ENCODE measurements at places on chromosomes 6 and 20. TPM values are rescaled to one million over a fixed set of nuclear protein-coding genes. Genes with fewer than 3 reads are reported as not detected.
A peak's percentile ranks its signal among the peaks of the same experiment; 100 is the strongest.

Gene TP53TG5
- total RNA-seq, result 0.76 TPM

Gene ZNF165
- 11.2 TPM for total RNA-seq

Gene BIRC7
- 0.96 TPM for total RNA-seq

Gene CTCFL
- 0.34 TPM for total RNA-seq

Gene KCNB1
- 0.79 TPM for total RNA-seq

Gene LRRN4
- 0.10 TPM for total RNA-seq

Gene MYMX
- not detected for total RNA-seq

Gene PRDM13
- not detected for total RNA-seq

Gene TXNDC5
- 162 TPM for total RNA-seq

- no peak overlapping the region for H3K27ac ChIP-seq
- H3K4me3 ChIP-seq, result no peak overlapping the region
- DNase-seq, result no peak
- H3K4me1 ChIP-seq, result no peaks in the 10 kb centered on the region
- no peaks in the 10 kb centered on the region for H3K27me3 ChIP-seq
Measured at GRCh38 chr6:118697554-118697953, 46.2 kb upstream of the CEP85L start.

DNA sequence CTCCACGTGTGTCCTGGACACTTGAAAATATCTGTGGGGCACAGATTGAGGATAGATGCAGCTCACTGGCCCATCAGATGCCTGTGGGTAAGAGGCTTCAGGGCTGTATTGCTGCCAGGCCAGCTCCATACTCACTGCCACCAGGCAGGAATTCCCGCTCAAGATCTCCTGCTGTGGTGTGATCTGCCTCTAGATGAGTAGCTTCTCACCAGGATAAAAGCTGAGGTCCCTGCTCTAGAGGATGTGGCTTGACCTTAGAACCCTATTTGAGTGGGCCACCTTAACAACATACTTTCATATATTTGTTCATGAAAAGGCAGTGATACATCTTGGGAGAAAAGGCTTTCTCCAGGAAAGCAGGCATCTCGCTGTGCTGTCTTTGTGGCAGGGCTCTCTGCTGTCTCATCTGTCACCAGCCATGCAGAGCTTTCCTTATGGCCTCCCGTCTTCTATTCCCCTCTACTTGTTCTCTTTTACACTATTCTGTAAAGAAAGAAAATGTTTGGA, 165.7 kb upstream of the RNF217 start:
- peaks cover 71% of the 10 kb centered on the region for H3K27me3 ChIP-seq
- no peaks in the 10 kb centered on the region for H3K36me3 ChIP-seq
- H3K4me1 ChIP-seq, result no peaks in the 10 kb centered on the region
- H3K4me3 ChIP-seq, result no peak overlapping the region

DNA sequence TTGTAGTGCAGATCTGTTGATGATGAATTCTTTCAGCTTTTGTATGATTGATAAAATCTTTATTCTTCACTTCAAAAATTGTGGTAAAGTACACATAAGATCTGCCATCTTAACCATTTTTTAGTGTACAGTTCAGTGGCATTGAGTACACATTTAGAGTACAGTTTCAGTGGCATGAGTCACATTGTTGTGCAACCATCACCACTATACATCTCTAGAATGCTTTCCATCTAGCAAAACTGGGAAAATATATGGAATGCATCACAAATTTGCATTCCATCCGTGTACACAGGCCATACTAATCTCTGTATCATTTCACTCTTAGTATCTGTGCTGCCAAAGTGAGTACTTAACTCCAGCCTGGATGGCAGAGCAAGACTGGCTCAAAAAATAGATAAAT, 28.7 kb downstream of the SIRPD start:
- no peak for DNase-seq
- no peak overlapping the region for H3K4me3 ChIP-seq
- H3K36me3 ChIP-seq, result no peaks in the 10 kb centered on the region
- no peaks in the 10 kb centered on the region for H3K4me1 ChIP-seq
- H3K27ac ChIP-seq, result no peak overlapping the region

GRCh38 chr20:49290608-49291191, 12.8 kb upstream of the ZNFX1 start:
- H3K36me3 ChIP-seq, result peaks cover 43% of the 10 kb centered on the region
- DNase-seq, result no peak
- H3K27ac ChIP-seq, result peak overlapping the region; percentile 21

GRCh38 chr6:170090561-170090960, 200.3 kb downstream of the DLL1 start:
- DNase-seq, result no peak
- no peak overlapping the region for H3K4me3 ChIP-seq
- H3K36me3 ChIP-seq, result no peaks in the 10 kb centered on the region
- no peaks in the 10 kb centered on the region for H3K4me1 ChIP-seq
- no peak overlapping the region for H3K27ac ChIP-seq

DNA sequence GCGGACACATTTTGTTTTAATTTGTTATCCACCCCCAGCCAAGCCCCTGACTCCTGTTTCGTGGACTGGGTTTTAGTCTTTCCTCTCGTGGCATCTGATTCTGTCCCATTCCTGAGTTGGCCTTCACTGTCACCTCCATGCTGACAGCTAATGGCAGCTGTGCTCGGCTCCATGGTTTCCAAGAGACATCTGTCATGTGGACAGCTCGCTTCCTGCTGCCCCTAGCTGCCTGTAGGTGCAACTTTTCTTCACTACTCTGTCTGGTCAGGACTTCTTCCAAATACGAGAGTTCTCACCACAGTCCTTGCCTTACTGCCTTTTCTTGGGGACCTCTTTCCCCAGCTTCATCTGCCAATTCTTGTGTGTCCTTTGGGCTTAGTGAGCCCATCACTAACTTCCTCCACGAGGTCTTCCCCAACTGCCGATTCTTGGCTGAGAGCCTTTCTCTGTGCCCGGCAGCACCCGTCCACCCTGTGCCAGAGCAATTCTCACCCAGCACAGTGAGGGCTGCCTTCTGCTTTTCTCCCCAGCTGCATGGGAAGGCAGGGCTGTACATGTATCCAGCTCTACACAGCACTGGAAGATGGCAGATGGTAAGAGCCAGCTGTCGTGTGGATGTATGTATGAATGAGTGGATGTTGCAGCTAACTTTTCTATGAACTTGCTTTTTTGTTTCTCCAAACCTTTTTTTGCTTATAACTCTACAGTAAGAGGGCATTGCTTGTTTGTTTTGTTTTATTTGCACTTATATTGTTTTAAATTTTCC, 140.4 kb downstream of the F13A1 start:
- H3K27ac ChIP-seq, result no peak overlapping the region
- H3K27me3 ChIP-seq, result peaks cover 60% of the 10 kb centered on the region
- no peak for DNase-seq

DNA sequence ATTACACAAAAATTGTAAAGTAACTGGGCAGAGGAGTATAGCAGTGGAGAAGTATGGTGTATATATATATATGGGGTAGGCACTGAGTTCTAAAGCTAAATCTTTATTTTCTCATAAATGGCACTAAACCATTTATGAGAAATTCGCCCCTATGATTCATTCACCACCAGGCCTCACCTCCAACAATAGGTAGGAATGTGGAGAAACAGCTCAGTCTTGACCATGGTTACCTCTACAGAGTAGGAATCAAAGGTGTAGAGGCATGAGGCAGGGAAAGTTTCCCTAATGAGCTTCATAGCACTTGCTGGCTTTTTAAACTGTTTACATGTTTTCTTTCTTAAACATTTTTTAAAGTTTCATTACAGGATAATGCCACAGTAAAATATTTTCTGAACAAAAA, 36.9 kb upstream of the SUMO4 start:
- no peaks in the 10 kb centered on the region for H3K27me3 ChIP-seq
- peaks cover 12% of the 10 kb centered on the region for H3K4me1 ChIP-seq
- no peaks in the 10 kb centered on the region for H3K36me3 ChIP-seq
- no peak overlapping the region for H3K4me3 ChIP-seq
- peak; percentile 24 for DNase-seq

- no peak for DNase-seq
- no peaks in the 10 kb centered on the region for H3K36me3 ChIP-seq
- no peak overlapping the region for H3K4me3 ChIP-seq
- H3K4me1 ChIP-seq, result peaks cover 7% of the 10 kb centered on the region
- no peaks in the 10 kb centered on the region for H3K27me3 ChIP-seq
Measured at GRCh38 chr6:80535914-80536565, 429.6 kb downstream of the BCKDHB start.

DNA sequence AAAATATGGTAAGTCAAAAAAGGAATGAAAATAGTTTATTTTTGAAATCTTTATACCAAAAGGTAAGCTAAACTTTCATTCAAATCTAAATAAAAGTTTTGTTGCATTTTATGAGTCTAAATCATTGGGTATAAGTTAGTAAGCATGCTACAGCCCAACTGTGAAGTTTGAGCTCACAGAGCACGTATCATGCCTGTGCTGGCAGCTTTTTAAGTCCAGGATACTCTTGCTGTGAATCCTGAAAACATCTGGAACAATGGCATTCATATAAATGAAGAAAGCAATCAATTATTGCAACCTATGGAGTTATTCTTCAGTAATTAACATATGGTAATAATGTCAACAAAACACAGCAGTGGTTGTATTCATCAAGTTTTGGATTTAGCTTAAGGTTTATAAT, 656.9 kb downstream of the RFPL4B start:
- no peak overlapping the region for H3K4me3 ChIP-seq
- no peak overlapping the region for H3K27ac ChIP-seq
- DNase-seq, result no peak
- H3K36me3 ChIP-seq, result no peaks in the 10 kb centered on the region

DNA sequence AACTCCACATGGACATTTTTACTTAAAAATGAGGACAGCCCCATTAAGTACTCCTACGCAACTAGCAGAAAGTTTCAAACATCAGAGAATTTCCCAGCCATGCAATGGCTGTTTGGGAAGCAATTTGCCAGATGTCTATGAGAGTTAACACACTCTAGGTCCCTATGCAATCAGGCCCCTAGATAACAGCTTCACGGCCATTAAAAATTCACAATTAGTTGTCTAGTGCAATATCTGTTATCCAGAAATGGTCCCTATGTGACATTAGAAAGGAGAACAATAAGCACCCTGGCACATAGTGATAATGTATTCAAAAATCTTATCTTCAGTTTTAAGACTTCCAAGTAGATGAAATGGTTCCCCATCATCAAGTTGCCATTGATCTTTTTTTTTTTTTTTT, 174.3 kb upstream of the NRSN1 start:
- no peaks in the 10 kb centered on the region for H3K4me1 ChIP-seq
- H3K27me3 ChIP-seq, result no peaks in the 10 kb centered on the region
- no peak overlapping the region for H3K4me3 ChIP-seq
- H3K27ac ChIP-seq, result no peak overlapping the region

GRCh38 chr20:19658137-19658536, 99.9 kb upstream of the RIN2 start:
- H3K4me3 ChIP-seq, result no peak overlapping the region
- peaks cover 17% of the 10 kb centered on the region for H3K27me3 ChIP-seq

DNA sequence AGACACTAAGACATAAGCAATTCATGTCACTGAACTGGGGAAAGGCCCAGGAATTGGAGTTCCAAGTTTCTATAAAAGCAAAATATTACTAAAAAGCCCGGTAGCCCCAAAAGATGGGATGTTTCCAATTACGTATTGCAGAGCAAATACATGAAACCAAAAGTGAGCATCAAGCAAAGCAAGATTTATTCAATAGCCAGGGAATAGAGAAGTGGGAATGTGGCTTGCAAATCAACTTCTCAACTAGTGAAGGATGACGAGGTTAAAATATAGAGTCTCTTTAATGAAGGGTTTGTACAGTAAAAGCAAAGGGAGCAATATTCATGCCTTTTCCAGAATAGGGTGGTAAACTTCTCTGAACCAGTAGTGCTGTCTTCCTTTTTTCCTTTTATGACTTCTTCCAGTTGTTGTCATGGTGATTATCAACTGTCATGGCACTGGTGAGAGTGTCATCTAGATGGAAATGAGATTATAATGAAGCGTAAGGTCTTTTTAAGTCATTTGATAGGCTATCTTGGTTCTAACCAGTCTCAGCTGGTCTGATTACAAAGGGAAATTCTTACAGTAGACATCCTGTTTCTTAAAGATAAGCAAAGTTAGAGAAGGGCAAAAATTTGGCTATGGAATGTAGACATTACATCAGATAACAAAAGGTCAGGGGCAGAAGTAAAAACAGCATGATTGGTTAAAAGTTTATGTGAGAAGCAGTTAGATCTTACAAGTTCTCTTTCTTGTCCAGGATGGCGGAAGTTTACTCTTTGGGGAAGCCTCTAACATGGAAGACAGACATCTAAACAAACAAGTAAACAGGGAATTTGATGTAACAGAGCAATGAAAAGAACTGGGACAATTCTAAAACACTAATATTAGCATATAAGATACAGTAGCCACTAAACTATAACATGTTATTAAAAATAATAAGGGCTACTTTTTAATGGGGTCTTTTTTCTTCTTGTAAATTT, 96.9 kb downstream of the TBX18 start:
- H3K36me3 ChIP-seq, result no peaks in the 10 kb centered on the region
- no peak for DNase-seq
- H3K27me3 ChIP-seq, result 0 out of 2 replicates have a peak, but pooled peaks cover 3% of the 10 kb centered on the region
- no peaks in the 10 kb centered on the region for H3K4me1 ChIP-seq

- H3K4me1 ChIP-seq, result peaks cover 27% of the 10 kb centered on the region
- H3K36me3 ChIP-seq, result no peaks in the 10 kb centered on the region
- no peaks in the 10 kb centered on the region for H3K27me3 ChIP-seq
- peak overlapping the region; percentile 92 for H3K27ac ChIP-seq
Measured at GRCh38 chr20:33994222-33994913, 657 bp downstream of the RALY start.

DNA sequence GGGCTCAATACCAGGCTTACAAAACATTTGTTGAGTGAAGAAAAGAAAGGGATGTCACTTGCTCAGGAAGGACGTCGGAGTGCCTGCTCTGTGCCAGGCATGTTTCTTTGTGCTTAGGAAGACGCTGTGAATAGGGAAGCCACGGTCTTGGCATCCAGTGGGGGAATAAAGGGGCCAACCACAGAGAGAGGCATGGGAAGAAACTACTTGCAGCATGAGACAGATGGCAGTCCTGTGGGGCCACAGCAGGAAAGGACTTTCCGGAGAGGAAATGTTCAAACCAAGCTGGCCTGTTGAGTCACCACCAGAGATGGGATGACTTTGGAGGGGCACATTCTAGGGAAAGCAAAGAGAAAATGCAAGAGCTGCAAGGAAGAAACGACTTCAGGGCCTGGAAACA, 173.2 kb downstream of the CDH26 start:
- H3K36me3 ChIP-seq, result no peaks in the 10 kb centered on the region
- H3K27me3 ChIP-seq, result 0 out of 2 replicates have a peak, but pooled peaks cover 9% of the 10 kb centered on the region
- no peak overlapping the region for H3K27ac ChIP-seq
- H3K4me3 ChIP-seq, result no peak overlapping the region
- H3K4me1 ChIP-seq, result no peaks in the 10 kb centered on the region

Measured in HCT116 (cell line).